ENCODE measurements at places on chromosomes 3 and 15.

DNA sequence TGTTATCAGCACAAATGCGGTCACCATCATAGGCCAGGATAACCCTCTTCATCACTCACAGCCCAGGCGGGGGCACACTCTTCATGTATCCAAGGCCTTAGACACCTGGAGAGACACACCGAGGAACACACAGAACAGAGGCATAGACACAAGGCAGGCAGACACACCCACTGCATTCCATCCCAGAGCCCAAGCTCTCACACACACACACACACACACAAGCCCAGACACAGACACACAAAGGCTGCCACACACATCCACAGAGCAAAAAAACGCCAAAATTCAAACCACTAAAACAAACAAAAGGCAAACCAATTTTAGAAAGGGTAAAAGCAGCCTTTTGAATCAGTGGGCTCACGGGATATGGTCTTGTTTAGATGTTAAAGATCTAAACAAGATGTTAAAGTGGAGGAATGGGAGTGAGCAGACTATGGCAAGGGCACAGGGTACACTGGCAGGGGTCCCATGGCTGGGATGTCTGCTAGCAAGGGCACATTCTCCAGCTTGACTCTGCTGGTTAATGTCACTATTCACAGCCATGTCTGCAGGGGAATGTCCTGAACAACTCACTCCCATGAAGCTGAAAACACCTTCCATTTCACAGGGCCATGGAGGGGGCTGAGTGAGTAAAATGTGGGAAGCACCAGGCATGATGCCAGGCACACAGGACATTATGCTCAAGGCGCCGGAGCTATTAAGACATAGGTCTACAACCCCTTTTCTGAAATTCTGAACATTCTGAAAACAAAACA is 14.9 kb upstream of the CRABP1 start:
- DNase-seq = peak; percentile 65

- DNase-seq = no peak
Observed at GRCh38 chr15:79290642-79291275, 8.2 kb downstream of the ANKRD34C start.

DNA sequence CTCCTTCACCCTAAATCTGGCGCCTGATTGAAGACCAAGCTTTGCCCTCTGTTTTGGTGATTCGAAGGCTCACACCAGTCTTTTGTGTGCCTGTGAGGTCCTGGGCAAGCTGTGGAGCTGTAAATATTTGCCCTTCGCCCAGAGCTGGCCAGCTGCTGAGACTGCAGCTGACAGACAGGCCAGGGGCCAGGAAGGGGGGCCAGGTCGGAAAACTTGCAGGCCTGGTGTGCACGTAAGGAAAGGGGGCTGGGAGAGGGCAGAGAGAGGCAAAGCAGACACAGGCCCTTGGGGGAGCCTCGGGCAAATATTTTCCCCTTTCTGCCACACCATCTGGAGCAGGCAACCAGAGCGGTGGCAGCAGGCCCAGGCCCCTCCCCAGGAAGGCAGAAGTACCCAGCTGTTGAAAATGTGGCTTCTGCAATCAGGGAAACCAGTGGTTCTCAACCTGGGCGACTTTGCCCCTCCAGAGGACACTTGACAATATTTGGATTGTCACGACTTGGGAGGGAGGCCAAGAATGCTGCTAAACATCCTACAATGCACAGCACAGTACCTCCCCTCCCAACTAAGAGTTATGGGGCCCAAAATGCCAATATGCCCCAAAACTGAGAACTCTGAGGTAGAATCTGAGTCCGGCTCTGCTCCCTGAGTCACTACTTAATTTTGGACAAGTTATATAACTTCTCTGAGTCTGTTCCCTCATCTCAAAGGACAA is 2.5 kb downstream of the PDZRN3 start:
- DNase-seq = no peak

GRCh38 chr3:76044601-76045600 is 259.6 kb upstream of the ZNF717 start:
- peak; percentile 52 for DNase-seq

- no peak for DNase-seq
Observed at GRCh38 chr15:98403569-98403968, 244.8 kb upstream of the IGF1R start.

DNA sequence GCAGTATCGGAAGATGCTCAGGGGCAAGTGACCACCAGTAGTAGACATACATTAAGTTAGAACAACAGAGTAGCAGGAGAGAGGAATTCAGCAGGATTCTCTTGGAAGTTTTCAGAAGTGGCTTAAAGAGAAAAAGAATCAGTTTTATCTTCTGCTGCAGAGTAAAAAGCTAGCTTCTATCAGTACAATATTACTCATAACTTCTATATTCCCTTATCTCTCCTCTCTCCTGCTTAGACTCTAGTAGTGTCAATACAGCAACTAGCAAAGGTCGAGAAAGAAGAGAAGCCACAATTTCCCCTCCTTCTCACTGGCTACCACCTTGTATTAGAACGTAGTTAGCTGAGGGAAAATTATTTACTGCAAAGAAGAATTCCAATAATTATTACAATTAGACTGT is 539.7 kb downstream of the DIPK2A start:
- no peak for DNase-seq

- no peak for DNase-seq
Observed at GRCh38 chr3:72093270-72093991, 308.5 kb upstream of the PROK2 start.

DNA sequence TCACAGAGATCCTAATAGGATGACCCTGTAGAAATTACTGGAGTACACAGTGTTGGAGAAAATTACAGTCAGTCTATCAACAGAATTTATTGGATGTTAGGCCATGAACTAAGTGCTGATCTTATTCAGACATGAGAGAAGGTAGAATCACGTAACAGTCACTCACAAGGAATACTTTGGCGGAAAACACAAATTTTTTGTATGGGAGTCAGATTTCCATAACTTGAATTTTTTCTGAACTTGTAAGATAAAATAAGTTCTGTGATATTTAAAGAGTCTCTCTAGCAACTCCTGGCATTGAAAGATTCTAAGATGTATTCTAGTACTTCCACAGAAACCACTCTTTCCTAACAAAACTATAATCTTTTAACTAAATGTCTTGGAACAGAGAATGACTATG is 178.8 kb upstream of the MME start:
- no peak for DNase-seq

GRCh38 chr3:166499636-166500035 is 662.4 kb upstream of the BCHE start:
- no peak for DNase-seq
